ENCODE measurements at places on chromosomes 7 and 10.
A peak's percentile ranks its signal among the peaks of the same experiment; 100 is the strongest.

- DNase-seq, result no peak
Measured at GRCh38 chr7:139300390-139300789, 40.7 kb upstream of the FMC1 start.

DNA sequence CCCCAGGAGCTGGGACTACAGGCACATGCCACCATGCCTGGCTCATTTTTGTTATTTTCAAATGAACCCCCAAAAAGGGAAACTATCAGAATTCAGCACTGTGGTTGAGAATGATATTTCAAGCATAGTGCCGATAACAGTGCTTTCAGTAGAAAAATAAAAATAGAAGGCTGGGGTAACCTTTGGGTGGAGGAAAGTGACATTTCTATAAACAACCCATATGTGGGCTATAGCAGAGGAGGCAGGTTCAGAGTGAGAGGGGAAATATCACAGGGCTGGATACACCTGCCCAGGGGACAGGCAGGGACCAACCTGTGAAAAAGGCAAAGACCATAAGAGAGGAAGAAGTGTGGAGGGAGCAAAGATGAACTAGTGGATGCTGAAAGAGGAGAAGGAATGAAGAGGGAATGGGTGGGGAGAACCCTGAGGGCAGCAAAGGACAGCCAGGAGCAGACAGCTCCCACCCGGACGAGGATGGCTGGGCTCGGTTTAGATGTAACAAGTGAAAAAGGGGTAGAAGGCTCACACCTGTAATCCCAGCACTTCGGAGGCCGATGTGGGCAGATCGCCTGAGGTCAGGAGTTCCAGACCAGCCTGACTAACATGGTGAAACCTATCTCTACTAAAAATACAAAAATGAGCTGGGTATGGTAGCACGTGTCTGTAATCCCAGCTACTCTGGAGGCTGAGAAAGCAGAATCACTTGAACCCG, 56.5 kb downstream of the MAP3K8 start:
- DNase-seq, result no peak

DNA sequence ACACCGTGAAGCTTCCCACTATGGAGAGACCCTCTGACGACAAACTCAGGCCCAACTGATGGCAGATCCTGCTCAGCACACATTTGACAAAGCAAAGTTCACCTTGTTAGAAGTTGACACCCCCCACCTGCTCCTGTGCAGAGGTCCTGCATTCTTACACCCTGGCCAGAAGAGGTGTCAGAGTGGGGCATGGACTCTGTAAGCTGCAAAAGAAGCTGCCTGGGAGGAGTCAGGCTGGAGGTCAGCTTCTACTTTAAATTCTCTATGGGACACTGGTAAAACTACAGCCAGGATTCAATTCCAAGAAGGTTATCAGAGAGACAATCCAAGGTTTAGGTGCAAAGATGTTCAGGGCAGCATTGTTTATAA, 20.0 kb upstream of the TNS3 start:
- no peak for DNase-seq

GRCh38 chr10:124586142-124586541, 124.5 kb downstream of the LHPP start:
- DNase-seq, result no peak

GRCh38 chr10:3865565-3865964, 80.6 kb upstream of the KLF6 start:
- no peak for DNase-seq

GRCh38 chr7:132590162-132590561, 13.9 kb upstream of the PLXNA4 start:
- no peak for DNase-seq

- no peak for DNase-seq
Measured at GRCh38 chr7:132491391-132491945, 84.8 kb downstream of the PLXNA4 start.

DNA sequence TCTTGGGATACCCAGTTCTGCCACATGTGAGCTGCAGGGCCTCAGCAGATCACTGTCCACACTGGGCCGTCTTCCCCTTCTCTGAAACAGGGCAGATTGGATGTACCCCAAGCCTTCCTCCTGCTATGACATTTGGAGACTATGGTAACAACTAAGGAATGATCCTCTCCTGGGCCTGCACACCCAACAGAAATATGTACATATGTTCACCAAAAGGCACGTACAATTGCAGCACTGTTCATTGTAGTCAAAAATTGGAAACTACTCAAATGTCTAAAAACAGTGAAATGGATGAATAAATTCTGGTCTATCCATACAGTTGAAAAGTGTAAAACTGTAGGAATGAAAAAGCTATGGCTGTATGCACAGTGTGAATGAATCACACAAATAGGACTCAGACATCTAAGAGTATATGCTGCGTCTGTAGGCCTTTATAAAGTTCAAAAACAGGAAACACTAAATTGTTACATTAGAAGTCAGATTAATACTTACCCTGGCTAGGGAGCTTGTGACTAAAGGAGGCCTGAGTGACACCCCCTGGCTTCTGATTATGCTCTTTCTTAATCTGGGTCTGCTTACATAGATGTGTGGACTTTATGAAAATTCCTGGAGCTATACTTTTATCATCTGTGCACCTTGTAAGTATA, 16.1 kb upstream of the XPNPEP1 start:
- no peak for DNase-seq

GRCh38 chr7:90111-91063, 102.0 kb upstream of the FAM20C start:
- DNase-seq, result no peak

DNA sequence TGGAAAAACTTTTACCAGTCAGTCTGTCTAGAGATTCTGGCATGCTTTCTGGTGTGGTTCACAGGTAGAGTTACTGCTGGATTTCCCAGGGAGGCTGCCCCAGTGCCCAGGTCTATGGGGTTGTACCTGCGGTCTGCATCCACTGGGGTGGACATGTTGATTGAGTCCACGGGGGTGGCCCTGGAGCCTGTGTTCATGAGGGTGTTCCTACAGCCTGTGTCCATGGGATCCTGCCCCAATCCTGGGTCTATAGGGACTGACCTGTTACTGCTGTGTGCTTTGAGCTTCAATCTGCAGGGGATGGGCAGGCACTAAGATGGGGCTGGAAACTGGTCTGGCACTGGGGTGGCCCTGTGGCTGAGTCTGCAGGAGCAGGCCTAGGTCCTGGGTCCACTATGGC, 54.5 kb upstream of the PRPS1L1 start:
- DNase-seq, result no peak

- no peak for DNase-seq
Measured at GRCh38 chr10:119138346-119139306, 26.9 kb downstream of the SFXN4 start.

DNA sequence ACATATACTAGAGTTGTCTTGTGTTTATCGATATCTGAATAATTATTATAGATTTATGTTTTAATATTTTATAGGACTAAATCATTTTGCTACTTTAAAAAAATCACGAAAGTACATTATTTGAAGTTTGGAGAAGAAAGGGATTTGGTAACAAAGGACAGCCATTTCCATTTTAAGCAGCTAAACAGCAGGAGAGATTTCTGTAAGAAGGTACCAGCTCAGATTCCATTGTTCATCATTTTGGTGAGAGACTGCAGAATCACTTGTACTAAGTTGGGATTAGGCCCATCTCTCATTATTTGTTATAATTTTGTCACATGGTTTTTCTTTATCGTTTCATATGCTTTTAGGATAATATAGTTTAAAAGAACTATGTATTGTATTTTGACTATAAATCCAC, 46.7 kb downstream of the PALS2 start:
- no peak for DNase-seq

GRCh38 chr7:136389933-136390332, 412.8 kb upstream of the MTPN start:
- no peak for DNase-seq

DNA sequence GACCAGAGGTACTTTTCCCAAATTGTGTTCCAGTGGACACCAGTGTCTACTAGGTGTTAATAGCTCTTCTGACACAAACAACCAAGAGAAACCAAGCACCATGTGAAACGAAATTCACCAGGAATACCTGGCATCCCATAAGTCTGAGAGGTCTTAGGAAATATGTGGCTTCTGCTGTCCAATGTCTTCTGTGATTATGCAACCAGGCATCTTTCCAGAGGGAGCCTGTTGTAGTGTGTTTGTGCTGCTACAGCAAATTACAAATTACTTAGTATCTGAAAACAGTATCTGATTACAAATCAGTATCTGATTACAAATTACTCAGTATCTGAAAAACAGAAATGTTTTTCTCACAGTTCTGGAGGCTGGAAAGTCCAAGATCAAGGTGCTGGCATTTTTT, 133.6 kb upstream of the NPVF start:
- DNase-seq, result no peak

GRCh38 chr7:27196287-27196767, 3.6 kb downstream of the HOXA13 start:
- peak; percentile 54 for DNase-seq

- no peak for DNase-seq
Measured at GRCh38 chr7:105650382-105650970, 69.2 kb upstream of the EFCAB10 start.

DNA sequence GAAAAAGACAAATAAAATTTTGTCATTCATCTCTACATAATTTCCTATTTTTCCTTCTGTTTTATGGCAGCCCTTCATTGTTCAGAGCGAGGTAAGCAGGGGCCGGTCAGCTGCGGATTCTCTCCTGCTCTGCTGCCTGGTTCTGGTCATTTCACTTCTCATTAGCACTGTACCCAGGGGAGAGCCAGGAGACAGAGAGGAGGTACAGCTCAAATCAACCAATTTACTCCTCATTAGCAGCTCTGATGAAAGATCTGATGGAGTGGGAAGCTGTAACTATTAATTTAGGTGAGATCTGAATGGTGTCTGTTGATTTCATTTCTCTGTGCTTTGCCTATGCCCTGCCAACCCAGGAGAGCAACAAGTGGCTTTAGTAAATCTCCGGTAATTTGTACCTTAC, 241.5 kb upstream of the PFKP start:
- no peak for DNase-seq

GRCh38 chr10:122845783-122846332, at the start of gene CUZD1:
TSS of gene CUZD1 (minus strand) at chr10:122845857. CDS start at chr10:122845843, 14 bp downstream.
- DNase-seq, result no peak

GRCh38 chr10:133184591-133185244, 24.7 kb downstream of the KNDC1 start:
- no peak for DNase-seq

GRCh38 chr10:107415446-107415845, 250.9 kb upstream of the SORCS1 start:
- DNase-seq, result no peak

DNA sequence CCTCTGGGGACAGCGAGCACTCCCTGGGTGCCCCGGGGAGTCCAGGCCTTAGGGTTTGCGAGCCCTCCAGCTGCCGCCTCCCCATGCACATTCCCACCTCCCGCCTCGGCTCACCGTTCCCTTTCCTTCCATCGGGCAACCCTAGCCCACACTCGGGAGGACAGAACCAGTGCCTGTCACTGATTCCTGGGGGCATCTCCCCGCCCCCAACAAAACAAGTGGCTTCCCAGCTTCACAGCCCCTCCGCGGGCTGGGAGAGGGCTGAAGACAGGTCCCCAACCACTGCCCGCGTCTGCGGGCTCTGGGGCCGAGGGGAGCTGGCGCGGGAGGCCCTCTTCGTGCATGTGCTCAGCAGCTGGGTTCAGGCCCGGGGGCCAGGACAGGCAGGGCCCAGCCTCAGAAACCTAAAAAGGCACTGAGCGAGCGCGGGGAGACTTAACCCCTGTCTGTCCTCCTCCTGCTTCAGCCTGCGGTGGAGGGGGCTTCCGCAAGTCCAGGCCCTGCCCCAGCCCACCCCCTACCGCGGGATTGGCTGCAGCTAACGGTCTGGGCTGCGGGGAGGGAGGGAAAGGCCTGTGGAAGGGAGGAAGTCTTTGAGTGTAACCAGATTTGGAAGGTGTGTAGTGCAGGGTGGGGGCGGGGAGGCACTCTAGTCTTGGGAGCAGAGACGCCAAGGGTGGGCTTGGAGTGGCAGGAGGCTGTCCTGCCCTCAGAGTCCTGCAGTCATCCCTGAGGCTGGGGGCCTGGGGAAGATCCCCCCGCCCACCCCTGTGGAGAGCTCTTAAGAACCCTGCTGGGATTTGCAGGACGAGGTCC, 1.2 kb downstream of the FLNC start:
- DNase-seq, result no peak

- no peak for DNase-seq
Measured at GRCh38 chr10:35428521-35428920, 92.2 kb downstream of the CCNY start.

DNA sequence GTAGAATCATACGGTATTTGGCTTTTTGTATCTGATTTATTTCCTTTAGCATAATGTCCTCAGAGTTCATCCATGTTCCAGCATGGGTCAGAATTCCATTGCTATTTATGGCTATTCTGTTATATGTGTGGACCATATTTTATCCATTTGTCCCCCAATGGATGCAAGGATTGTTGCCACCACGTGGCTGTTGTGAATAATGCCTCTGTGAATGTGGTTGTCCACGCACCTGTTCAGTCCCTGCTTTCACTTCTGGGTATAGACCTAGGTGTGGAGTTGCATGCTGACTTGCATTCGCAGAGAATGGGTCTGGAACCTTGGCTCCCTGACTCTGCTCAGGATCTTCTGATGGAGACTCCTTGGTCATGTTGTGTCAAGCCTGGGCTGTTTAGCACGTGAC, 199.9 kb downstream of the CAMK1D start:
- no peak for DNase-seq

GRCh38 chr10:126669168-126669567, 1.3 kb downstream of the C10orf90 start:
- no peak for DNase-seq

DNA sequence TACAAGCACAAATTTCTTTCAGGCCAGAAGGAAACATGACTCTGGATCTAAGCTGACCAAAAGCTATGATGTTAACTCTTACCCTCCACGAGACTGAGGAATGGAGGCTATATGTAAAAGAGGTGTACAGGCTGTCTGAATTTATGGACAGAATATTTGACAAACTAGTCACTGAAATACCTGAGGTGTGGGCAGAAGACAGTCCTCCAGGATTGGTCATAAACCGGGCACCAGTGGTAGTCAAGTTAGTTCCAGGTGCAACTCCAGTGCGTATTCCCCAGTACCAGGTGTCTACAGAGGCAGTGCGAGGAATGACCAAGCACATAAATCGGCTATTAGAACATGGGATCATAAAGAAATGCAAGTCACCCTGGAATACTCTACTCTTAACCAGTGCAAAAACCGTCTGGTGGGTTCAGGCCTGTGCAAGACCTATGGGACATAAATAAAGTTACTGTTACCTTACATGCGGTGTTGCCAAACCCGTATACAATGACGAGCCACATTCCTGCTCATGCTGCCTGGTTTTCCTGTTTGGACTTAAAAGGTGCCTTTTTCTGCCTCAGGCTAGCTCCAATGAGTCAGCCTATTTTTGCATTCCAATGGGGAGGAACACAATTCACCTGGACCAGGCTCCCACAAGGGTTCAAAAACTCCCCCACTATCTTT, 6.7 kb upstream of the CYREN start:
- DNase-seq, result no peak

DNA sequence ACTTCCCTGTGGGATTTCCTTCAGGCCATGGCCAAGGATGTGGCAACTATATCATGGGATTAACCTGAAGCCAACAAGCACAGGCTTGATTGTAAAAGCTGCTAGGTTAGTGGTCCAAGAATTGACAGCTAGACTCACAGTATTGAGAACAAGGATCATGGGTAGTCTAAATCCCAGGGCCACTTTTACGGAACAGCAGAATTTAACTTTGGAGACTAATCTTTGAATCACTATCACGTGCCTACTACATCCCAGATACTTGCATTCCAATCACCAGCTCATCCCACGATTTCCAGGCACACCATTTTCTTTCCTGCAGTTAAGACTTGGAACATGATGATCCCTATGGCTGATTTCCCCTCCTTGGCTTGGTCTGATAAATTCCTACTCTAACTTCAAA, 65.6 kb upstream of the ADO start:
- no peak for DNase-seq
